Kidney (tissue), 22 donors: ENCODE measurements at places on chromosomes 2 and 18.
A peak's percentile ranks its signal among the peaks of the same experiment; 100 is the strongest.

- DNase-seq, result no peak
- H3K27me3 ChIP-seq, result no peaks in the 10 kb centered on the region
- H3K36me3 ChIP-seq, result no peaks in the 10 kb centered on the region
- H3K27ac ChIP-seq, result no peak overlapping the region
- H3K4me3 ChIP-seq, result no peak overlapping the region
- no peaks in the 10 kb centered on the region for H3K4me1 ChIP-seq
Observed at GRCh38 chr2:31347319-31347718, 67.2 kb downstream of the XDH start.

DNA sequence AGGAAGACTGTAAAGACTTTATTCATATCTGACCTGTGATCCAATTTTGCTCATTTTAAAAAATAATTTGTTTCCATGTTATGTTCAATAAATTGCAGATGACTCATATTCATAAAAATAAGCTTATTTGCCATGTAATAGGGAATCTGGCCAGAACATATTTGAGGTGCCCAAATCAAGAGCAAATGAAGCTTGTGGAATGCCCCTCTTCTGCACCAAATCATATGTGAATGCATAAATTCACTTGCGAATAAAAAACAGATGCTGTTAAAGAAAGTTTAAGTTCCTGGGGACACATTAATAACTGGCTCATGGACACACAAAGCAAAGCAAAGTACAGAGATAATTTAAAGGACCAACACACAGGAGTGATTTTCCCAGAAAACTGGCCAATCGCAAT, 279.0 kb upstream of the CDH2 start:
- H3K4me3 ChIP-seq, result no peak overlapping the region
- no peaks in the 10 kb centered on the region for H3K4me1 ChIP-seq
- no peak for DNase-seq
- H3K36me3 ChIP-seq, result no peaks in the 10 kb centered on the region
- no peaks in the 10 kb centered on the region for H3K27me3 ChIP-seq

- no peak overlapping the region for H3K4me3 ChIP-seq
- DNase-seq, result no peak
- H3K27ac ChIP-seq, result no peak overlapping the region
- no peaks in the 10 kb centered on the region for H3K36me3 ChIP-seq
Observed at GRCh38 chr2:128543646-128544045, 225.0 kb upstream of the HS6ST1 start.

DNA sequence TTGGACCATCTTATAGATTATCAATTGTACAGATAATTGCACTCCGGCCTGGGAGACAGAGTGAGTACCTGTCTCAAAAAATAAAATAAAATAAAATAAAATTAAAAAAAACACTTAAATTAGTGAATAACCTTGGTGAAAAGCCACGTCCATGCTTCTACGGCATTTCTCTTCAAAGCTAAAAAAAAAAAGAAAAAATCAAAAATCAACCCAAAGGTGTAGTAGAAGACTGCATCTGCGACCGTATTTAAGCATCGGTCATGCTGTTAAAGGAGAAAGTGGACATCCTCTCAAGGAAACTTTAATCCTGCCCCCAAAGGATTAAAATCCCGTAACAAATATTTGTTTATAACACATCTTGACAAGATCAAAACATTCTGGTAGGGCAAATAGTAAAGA, 350 bp upstream of the RNF138 start:
- no peak for DNase-seq
- peak overlapping the region; percentile 66 for H3K4me3 ChIP-seq
- peak overlapping the region; percentile 99 for H3K27ac ChIP-seq
- no peaks in the 10 kb centered on the region for H3K36me3 ChIP-seq
- no peaks in the 10 kb centered on the region for H3K4me1 ChIP-seq

- H3K27me3 ChIP-seq, result no peaks in the 10 kb centered on the region
- no peak for DNase-seq
- H3K4me3 ChIP-seq, result no peak overlapping the region
- H3K36me3 ChIP-seq, result no peaks in the 10 kb centered on the region
- H3K27ac ChIP-seq, result no peak overlapping the region
- H3K4me1 ChIP-seq, result no peaks in the 10 kb centered on the region
Observed at GRCh38 chr2:52428224-52428623, 1339.4 kb upstream of the CHAC2 start.

DNA sequence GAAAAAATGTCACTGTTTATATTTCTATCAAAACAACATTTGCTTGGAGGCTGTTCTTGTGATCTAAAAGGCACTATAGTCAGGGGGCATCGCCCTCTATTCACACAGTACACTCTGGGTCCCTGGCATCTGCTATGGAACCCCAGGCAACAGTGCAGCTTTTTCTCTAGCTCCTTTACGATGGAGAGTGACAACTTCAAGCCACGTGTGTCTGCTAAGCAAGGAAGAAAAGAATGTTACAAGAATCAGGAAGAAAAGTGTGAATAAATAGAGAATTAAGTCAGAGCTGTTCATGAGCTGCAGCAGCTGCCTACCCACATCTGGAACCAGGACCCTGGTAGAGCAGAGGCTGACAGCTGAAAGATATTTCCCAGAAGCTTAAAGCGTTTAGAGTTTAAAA, 11.2 kb downstream of the RND3 start:
- H3K4me3 ChIP-seq, result peak overlapping the region; percentile 10
- H3K27ac ChIP-seq, result peak overlapping the region; percentile 38
- H3K4me1 ChIP-seq, result no peaks in the 10 kb centered on the region

DNA sequence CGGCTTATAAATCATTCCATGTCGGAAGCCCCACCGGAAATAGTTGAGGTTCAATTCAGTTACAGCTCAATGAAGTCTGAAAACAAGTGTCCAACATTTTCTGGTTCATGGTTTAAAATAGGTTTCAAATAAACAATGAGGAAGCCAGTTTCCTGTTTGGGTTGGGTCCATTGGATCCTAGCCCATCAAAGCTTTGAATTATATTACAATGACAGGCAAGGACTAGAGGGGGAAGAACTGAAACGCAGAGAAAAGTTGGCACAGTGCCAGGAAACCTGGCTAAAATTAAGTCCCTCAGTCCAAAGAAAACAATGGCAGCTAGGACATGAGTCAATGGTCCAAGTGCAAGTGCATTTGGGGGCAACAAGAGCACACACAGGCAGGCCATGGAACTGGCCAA, 32.0 kb downstream of the SLC14A1 start:
- H3K4me3 ChIP-seq, result no peak overlapping the region
- H3K27me3 ChIP-seq, result no peaks in the 10 kb centered on the region
- H3K4me1 ChIP-seq, result no peaks in the 10 kb centered on the region
- peak; percentile 44 for DNase-seq

- H3K27ac ChIP-seq, result peak overlapping the region; percentile 97
- peak; percentile 84 for DNase-seq
- H3K4me1 ChIP-seq, result peaks cover 9% of the 10 kb centered on the region
- H3K36me3 ChIP-seq, result no peaks in the 10 kb centered on the region
Observed at GRCh38 chr18:62523631-62524439, 1.0 kb downstream of the ZCCHC2 start.

GRCh38 chr2:80269806-80270205, 34.7 kb downstream of the LRRTM1 start:
- no peaks in the 10 kb centered on the region for H3K4me1 ChIP-seq
- H3K4me3 ChIP-seq, result no peak overlapping the region
- no peaks in the 10 kb centered on the region for H3K36me3 ChIP-seq

- H3K27ac ChIP-seq, result peak overlapping the region; percentile 93
- no peak for DNase-seq
- peak overlapping the region; percentile 79 for H3K4me3 ChIP-seq
- H3K27me3 ChIP-seq, result no peaks in the 10 kb centered on the region
- peaks cover 3% of the 10 kb centered on the region for H3K36me3 ChIP-seq
Observed at GRCh38 chr2:218567797-218568189, 358 bp downstream of the USP37 start.

DNA sequence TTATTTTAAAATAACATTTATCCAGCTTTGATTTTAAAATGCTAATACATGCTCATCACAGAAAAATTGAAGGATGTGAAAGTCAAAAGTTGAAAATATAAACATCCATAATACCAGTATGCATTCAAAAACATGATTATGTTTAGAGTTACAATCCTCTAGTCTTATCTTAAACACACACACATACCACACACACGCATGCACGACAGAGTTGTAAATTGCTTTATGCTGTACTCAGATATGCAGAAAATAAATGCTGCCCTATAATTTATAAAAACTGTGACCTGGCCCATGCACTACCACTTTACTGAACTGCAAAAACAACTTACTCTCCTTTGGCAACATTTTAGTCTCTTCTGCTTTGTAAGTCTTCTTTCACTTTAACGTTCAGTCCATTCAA, 793.0 kb upstream of the FANCL start:
- H3K4me3 ChIP-seq, result no peak overlapping the region
- H3K27ac ChIP-seq, result no peak overlapping the region
- no peaks in the 10 kb centered on the region for H3K4me1 ChIP-seq
- DNase-seq, result no peak
- no peaks in the 10 kb centered on the region for H3K36me3 ChIP-seq

DNA sequence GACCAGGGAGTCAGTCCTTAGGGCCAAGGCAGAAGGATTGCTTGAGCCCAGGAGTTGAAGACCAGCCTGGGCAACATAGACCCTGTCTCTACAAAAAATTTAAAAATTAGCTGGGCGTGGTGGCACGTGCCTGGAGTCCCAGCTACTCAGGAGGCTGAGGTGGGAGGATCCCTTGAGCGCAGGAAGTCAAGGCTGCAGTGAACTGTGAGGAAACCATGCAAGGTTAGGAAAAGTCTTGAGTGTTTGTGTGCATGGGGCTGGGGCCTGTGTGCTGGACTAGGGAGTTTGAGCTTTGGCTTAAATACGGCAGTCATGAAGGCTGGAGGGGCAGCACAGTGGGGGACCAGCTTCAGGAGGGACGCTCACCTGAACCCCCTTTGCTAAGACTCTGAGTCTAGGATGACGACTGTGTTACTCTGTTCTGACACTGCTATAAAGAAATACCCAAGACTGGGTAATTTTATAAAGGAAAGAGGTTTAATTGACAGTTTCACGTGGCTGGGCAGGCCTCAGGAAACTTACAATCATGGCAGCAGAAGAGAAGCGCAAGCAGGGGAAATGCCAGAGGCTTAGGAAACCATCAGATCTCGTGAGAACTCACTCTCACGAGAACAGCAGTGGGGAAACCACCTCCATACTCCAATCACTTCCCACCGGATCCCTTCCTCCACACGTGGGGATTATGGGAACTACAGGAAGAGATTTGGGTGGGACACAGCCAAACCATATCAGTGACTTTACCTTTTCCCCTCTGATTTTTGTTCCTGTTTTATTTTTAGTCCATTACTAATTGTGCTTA, 39.4 kb downstream of the GORASP2 start:
- no peaks in the 10 kb centered on the region for H3K4me1 ChIP-seq
- peaks cover 29% of the 10 kb centered on the region for H3K36me3 ChIP-seq
- no peak for DNase-seq
- no peaks in the 10 kb centered on the region for H3K27me3 ChIP-seq
- no peak overlapping the region for H3K27ac ChIP-seq

GRCh38 chr2:74334931-74335333, 8.3 kb downstream of the SLC4A5 start:
- peak; percentile 82 for DNase-seq
- no peak overlapping the region for H3K4me3 ChIP-seq
- H3K27me3 ChIP-seq, result no peaks in the 10 kb centered on the region
- no peak overlapping the region for H3K27ac ChIP-seq
- H3K4me1 ChIP-seq, result no peaks in the 10 kb centered on the region
